Thoracic aorta (tissue), 2 donors: ENCODE measurements at places on chromosomes 4 and X.

DNA sequence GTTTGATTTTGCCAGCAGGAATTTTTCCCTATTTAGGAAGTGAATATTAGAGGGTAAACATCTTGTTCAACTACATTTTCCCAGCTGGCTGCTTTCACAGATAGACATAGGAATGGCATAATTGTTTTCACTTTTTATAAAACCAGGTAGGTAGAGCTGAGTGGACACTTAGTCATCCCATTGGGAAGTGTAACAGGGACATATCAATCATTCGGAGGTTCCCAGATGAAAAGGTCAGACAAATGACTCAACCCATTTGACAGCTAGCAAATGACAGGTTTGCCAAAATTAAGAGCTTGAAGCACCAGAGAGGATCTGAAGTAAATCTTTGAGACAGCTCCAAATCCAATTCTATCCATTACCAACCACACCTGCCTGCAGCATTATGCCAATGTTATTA is 205.3 kb downstream of the SLC39A8 start:
- no peak for DNase-seq

- DNase-seq = no peak
Measured at GRCh38 chr4:7719354-7720174, 220.1 kb downstream of the AFAP1 start.

DNA sequence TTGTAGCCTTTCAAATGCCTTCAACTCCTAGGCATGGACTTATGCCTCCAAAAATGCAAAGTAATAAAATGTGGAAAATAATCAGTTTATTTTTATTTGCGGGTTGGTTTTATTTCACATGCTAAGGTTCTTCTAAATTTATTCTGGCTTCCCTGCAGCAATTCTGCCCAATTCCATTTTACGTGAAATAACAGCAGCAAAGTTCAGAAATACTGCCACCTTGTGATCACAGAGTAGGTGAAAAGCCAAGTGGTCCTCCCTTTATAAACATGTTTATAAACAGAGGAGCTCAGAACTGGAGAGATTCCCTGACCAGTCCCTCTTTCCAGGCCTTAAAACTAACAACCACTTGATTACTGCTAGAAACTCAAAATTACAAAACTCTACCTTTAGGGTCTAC is 14.7 kb upstream of the DCHS2 start:
- DNase-seq = no peak

- DNase-seq = no peak
Measured at GRCh38 chrX:2536141-2536540, 35.4 kb upstream of the DHRSX start.

- DNase-seq = no peak
Measured at GRCh38 chr4:174284487-174284886, 776 bp downstream of the CEP44 start.
